Fibroblast of lung (primary cell): ENCODE measurements at places on chromosomes 4 and X.

DNA sequence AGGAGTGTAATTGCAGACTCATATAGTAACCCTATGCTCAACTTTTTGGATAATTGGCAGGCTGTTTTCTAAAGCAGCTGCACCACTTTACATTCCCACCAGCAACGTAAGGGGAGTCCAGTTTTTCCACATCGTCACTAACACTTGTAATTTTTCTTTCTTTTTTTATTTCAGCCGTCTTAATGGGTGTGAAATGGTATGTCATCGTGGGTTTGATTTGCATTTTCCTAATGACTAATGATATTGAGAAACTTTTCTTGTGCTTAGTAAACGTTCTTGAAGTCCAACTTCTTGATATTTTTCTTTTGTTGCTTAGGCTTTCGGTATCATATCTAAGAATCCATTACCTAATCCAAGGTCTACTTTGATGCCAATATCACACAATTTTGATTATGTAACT, 95.3 kb upstream of the IL1RAPL1 start:
- no peak for DNase-seq

DNA sequence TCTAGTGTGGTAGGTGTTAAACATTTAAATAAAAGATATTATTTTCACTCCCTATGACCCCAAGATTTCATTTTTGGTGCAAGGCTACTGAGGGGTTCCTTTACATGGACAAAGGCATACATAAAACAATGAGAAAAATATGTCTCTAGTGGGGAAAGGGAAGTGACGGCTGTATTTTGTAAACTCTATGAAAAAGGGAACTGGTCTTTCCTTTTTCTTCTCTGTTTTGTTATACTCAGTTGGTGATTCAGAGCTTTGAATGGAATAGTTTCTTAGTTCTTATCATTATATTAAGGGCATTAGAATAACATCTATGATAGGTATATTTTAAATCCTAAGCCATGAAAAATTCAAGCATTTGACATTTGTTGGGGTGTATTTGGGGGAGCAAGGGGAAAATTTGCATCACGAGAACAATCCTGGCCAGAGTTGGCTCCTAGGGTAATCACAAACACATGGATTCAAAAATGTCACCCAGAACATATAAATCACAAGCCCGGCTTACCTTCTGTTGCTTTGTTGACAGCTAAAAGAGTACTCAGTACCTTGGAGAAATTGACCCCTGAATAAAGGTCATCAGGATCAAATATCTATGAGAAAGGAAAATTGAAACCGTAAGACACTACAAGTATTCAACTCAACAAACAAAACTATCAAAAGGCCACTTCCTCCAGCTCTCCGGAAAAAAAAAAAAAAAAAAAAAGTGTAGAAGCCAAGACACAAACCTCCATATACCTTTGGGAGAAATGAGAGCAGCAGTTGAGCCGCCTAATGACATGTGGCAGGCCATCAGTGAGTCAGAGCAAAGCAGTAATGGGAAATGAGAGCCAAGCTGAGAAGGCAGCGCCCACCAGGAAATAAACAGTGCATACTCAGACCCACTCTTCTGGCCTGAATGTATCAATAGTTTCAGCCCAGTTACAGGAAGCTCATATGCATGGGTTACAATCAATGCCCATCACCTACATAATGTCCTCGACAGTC, 33.4 kb downstream of the ARHGEF6 start:
- no peak for DNase-seq

DNA sequence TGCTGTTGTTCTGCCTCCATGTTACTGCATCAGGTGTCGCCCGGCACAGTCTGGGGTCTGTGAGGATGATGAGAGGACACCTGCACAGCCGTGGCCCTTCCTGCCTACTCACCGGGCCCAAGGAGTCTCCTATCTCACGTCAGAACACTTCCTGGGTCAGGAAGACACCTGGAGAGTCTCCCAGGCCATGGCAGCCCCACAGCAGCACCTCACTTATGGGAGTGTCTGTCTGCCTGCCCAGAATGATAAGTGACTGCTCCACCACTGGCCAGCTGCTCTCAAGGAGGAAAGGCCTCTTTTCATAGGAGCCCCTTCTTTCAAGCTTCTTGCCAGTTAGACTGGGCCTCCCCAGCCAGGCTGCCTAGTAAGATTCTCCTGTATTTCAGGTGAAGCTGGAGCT, 56.1 kb downstream of the NELFA start:
- DNase-seq, result no peak

DNA sequence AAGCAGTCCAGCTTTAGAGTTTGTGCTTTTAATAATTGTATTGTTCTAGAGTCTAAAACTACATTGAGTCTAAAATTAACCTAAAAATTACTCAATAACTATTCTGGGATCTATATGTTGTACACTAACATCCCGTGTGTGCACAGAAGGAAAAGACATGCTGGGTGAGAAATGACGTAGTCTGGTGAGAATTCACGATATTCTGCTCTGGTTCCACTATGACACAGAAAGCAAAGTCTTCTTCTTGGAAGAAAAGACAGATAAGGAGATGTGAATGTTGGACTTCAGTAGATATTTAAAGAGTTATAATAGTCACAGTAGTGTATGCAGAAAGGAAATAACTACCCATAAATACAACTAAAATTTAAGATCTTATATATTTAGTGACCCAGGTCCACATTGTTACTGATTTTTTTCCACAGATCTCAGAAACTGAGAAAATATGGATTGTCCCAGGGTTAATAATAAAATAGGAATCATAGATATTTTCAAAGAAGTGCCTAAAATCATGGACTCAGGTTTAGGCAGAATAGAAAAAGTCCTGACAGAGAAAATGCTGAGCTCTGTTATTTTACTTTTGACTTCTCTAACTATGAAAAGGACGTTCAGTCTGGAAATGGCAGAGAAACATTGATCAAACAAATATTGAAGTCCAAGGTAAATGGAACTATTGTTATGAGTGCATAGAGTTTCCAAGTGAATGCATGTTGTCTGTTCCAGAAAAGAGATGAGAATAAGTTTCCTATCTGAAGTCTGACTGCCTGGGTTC, 170.7 kb downstream of the ANKRD50 start:
- DNase-seq, result no peak

GRCh38 chrX:2931612-2932011, 2.5 kb upstream of the ARSD start:
- DNase-seq, result no peak

GRCh38 chrX:134718966-134719317, 60.7 kb upstream of the PLAC1 start:
- peak; percentile 25 for DNase-seq

- DNase-seq, result no peak
Measured at GRCh38 chr4:15737255-15737654, 34.4 kb downstream of the BST1 start.
